ENCODE measurements at places on chromosomes 7 and 10.

DNA sequence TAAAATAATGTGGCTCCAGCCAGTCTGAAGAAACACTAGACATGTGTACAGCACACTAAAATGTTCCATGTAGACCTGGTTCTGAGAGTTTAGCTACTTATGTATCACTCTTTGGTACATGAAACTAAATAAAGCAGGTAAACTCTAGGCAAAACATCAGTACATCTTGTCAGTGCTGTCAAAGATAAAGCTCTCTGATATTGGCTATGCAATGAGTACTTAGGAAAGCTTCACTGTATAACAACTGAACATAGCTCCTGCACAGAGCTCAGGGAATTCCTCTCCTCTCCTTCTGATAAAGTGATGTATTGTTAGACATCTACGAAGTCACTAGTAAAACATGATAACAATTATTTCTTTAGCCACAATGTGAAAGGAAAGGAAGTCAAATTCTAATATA lies 3.5 kb downstream of the LRRN3 start:
- DNase-seq, result no peak

GRCh38 chr10:33833566-33833965 lies 499.1 kb upstream of the NRP1 start:
- no peak for DNase-seq

DNA sequence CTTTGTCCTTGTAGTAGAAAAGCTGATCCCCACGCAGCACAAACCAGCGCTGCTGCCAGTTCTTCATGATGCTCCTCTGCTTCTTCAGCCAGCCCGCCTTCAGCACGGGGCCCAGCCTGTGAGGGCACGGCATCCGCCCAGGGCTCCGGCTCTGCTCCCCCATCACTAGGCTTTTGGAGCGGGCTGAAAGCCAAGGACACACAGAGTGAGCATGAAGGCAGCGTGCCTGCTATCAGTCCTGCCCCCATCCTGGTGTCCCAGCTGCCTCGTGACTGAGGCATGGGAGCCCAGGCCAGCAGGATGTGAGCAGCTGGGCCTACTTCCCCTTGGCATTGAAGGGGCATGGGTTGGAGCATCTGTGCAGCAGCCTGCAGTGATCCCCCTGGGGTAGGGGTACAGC lies 21.9 kb downstream of the ARHGAP22 start:
- DNase-seq, result no peak

DNA sequence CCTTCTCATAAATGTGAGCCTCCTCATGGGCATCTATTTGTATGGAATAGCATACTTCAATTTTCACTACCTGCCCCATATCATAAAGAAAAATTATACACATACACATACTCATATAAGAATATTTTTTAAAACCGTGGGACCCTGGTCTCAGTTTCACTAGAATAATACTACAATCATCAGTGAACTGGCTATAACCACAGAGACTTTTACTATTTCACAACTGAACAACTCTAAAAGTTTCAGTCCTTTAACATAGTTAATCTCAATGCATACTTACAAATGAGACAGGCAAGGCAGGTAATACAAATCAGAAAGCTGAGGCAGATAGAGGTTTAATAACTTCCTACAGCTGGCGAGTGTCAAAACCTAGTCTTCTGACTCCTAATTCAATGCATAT lies 83.1 kb downstream of the LRRN3 start:
- DNase-seq, result no peak

Measured in activated naive CD4-positive, alpha-beta T cell (primary cell).